ENCODE measurements at places on chromosomes 7 and 10.

DNA sequence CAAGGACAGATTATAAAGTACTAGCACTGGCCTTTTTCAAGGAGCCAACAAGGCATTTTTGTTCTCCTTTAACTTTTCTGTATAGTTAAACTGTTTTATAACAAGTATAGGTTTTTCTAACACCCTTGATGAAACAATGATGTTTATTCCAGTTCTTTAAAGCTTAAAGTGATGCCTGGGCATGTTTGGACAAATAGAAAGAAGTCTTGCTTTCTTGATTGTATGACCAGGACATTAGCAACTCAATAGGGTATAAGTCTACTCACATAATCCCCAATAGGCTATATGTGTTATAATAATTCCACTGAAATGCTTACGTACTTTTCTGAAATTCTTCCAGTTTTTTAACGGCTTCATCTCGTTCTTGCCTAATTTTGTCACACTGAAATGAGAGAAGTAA is 36.7 kb downstream of the SHTN1 start:
- H3K27me3 ChIP-seq: peaks cover 3% of the 10 kb centered on the region
- no peak overlapping the region for H3K27ac ChIP-seq
- H3K36me3 ChIP-seq: no peaks in the 10 kb centered on the region
- no peak overlapping the region for H3K4me3 ChIP-seq
- no peak for ATAC-seq

DNA sequence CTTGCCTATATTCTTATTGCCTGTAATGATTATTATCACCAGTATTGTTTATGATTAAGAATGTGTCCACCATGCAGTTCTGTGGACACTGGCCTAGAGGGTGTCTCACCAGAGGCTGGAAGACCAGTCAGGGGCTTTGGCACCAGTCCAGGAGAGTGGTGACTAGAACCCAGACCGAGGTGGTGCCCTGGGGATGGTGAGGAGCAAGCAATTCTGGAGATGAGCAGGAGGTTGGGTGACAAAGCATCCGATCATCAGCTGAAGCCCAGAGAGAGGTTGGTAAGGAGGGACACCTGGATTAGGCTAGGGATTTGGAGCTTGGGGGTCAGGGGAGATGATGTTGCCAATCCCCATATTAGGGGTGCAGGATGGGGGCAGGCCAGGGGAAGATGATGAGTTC is 124.4 kb downstream of the EMX2 start:
- H3K4me1 ChIP-seq: no peaks in the 10 kb centered on the region
- no peak overlapping the region for H3K4me3 ChIP-seq
- peaks cover 11% of the 10 kb centered on the region for H3K27me3 ChIP-seq
- no peaks in the 10 kb centered on the region for H3K36me3 ChIP-seq

DNA sequence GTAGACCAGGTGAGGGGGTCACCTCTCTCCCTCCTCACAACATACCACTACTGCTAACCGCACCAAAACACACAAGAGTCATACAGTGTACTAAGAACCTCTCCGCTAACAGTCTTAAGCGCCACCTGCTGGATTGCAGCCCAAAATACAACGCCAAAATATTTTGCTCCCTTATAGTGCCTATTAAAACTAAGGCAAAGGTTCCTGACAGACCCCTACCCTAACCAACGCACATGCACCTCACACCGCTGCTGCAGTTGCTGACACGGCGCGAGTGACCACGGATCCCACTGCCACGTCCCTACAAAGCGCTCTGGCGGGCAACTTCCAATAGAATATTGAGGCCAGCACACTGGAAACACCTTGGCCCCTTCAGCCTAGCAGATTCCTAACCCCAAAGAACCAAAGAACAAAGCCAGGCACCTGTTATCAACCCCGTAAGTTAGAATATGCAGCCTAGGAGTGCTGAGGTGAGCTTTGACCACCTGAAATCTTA is 563.6 kb upstream of the SEMA3D start:
- H3K4me1 ChIP-seq: no peaks in the 10 kb centered on the region
- H3K27me3 ChIP-seq: no peaks in the 10 kb centered on the region
- no peak for ATAC-seq
- H3K36me3 ChIP-seq: no peaks in the 10 kb centered on the region
- no peak overlapping the region for H3K4me3 ChIP-seq

- no peak overlapping the region for H3K27ac ChIP-seq
- ATAC-seq: no peak
- no peaks in the 10 kb centered on the region for H3K36me3 ChIP-seq
- no peak overlapping the region for H3K4me3 ChIP-seq
Measured at GRCh38 chr10:16929069-16929468, 111.8 kb upstream of the RSU1 start.

DNA sequence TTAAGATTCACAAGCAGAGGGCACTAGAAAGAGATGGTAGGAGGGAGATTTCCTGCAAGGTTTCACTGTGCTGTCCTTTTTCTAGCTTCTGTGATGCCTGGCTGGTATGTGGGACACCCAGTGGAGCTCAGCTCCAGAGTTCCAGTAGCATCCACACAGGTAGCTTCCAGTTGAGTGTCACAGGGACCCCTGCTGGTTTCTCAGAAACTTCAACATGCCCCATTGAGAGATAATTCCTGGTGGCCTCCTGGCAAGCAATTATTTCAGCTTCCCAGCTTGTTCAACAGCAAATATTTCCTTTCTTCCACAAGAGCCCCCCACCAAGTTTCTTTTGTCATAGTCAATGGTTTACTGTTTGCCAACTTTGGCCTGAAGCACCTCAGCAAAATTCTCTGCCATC is 858.7 kb downstream of the REEP3 start:
- H3K4me3 ChIP-seq: no peak overlapping the region
- H3K36me3 ChIP-seq: no peaks in the 10 kb centered on the region
- ATAC-seq: no peak
- no peak overlapping the region for H3K27ac ChIP-seq

DNA sequence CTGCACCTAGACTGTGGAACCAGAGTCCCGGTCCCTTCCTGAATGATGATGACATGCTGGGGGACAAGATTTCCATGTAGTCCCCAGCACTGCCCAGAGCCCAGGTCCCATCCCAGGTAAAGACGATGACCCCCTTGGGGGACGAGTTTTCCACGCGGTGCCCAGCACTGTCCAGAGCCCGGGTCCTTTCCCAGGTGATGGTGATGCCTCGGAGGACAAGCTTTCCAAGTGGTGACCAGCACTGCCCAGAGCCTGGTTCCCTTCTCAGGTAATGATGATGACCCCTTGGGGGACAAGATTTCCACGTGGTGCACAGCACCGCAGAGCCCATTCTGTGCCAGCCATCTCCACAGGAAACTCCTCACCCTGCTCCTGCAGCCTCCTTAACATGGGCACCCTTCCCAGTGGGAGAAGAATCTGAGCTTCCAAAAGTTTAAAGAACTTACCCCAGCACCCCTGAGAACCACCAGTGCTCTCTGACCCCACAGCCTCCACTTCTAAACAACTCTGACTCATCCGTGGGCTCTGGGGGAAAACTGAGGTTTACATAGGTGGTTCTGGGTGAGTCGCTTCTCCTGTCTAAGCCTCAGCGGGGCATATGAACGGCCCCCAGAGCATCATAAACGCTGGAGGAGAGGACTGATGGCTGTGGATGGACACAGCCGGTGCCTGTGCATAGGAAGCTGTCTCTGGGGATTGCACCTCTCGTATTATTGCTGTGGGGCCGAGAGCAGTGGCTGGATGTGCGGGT is 233.2 kb downstream of the TCERG1L start:
- H3K27ac ChIP-seq: no peak overlapping the region
- H3K27me3 ChIP-seq: no peaks in the 10 kb centered on the region
- H3K4me3 ChIP-seq: no peak overlapping the region

DNA sequence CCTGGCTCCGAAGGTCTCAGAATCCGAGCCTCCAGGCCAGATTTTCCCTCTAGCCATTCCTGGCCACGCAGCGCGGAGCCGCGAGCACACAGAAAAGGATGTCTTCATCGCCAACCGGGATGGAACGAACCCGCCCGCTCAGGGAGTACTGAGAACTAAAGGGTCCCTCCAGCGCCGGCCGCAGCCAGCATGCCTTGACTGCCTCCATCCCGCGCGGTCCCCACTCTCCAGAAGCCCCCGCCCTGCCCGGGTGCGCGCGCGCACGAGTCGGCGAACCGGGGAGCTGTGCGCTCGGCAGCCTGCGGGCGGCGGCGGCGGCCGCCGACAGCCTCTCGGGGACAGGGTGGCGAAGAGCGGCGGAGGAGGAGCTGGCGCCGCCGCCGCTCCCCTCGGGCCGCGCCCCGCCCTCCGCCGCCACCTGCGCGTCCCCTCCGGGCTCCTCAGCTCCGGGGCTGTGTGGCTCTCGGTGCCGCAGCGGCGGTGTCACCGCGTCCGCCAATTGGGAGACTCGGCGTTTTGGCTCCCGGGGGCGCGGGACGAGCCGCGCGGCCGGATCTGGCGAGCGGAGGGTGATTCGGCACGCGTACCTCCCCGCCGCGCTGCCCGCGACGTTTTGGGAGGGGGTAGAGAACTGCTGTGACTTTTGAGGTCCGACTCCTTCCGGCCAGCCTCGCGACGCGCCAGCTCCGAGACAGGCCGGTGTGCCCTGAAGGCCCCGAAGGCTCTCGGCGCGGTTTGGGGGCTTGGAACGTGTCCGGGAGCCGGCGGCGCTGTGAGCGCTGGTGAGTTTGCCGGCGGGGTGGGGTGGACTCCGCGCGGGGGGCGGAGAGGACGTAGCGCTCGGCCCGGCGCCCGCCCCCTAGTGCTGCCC is 453 bp upstream of the GALNT17 start:
- no peak overlapping the region for H3K27ac ChIP-seq
- H3K4me1 ChIP-seq: no peaks in the 10 kb centered on the region
- H3K4me3 ChIP-seq: no peak overlapping the region
- ATAC-seq: no peak
- peaks cover 14% of the 10 kb centered on the region for H3K27me3 ChIP-seq
- no peaks in the 10 kb centered on the region for H3K36me3 ChIP-seq

- ATAC-seq: peak; percentile 30
- H3K36me3 ChIP-seq: peaks cover 33% of the 10 kb centered on the region
- peaks cover 60% of the 10 kb centered on the region for H3K4me1 ChIP-seq
- H3K27me3 ChIP-seq: peaks cover 4% of the 10 kb centered on the region
Measured at GRCh38 chr7:151014950-151015349, 9.3 kb downstream of the ATG9B start.

All from activated T-helper 17 cell treated with anti-CD3 and anti-CD28 coated beads, Interleukin-2, amount 50 U/mL, for 72 hours (primary cell).